Posterior cingulate gyrus (tissue), 11 donors: ENCODE measurements at places on chromosomes 7 and 10.

- DNase-seq = no peak
Measured at GRCh38 chr10:89954787-89955566, 253.6 kb downstream of the KIF20B start.

DNA sequence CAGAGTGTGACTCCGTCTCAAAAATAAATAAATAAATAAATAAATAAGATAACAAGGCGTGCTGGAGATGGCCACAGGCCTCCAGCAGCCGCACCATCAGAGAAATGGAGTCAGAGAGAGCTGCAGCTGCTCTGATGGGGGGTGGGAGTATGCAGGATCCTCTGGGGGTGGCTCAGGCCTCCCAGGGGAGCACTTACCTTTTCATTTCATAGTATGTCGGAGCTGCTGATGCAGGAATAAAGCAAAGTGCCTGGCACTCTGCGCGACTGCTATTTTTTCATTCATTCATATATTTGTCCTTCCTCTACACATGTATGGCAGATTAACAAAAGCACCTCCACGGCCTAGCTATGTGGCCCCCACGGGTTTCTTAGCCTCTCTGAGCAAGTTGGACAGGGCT is 175.9 kb downstream of the CUX1 start:
- DNase-seq = no peak

DNA sequence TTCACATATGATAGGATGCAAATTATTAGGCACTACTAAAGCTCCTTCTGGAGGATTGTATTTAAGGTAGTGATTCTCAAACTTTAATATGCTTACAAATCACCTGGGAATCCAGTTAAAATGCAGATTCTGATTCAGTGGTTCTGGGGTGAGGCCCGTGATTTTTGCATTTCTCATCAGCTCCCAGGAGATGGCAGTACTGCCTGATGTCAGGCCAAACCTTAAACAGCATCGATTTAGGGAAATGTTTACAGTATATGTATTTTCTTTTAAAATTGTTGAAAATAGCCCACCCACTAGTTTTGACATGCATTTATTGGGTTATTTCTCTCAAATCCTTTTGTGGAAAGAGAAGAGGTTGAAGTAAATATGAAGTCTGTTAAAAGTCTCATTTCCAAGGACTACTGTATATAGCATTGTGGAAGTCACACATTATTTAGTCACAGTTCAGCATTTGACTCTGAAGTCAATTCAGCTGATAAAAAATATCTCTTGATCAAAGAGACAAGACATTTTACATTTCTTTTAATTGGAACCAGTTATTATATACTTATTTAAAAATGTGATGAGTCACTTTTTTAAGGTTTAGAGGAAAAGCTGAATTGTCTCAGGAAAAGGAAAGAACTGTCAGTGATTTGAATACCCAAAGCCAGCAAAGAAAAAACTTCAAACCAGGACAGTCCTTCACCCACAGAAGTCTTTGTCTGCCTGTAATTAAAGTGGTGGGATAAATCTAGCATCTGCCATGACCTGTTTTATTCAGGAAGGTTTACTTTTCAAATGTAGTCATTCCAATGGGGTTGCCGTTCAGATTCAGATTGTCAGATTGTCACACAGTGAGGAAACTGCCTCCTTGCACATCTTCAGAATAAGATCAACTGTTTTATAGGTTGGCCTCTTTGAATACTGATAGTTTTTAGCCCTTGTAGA is 21.1 kb upstream of the HBP1 start:
- DNase-seq = peak; percentile 64

DNA sequence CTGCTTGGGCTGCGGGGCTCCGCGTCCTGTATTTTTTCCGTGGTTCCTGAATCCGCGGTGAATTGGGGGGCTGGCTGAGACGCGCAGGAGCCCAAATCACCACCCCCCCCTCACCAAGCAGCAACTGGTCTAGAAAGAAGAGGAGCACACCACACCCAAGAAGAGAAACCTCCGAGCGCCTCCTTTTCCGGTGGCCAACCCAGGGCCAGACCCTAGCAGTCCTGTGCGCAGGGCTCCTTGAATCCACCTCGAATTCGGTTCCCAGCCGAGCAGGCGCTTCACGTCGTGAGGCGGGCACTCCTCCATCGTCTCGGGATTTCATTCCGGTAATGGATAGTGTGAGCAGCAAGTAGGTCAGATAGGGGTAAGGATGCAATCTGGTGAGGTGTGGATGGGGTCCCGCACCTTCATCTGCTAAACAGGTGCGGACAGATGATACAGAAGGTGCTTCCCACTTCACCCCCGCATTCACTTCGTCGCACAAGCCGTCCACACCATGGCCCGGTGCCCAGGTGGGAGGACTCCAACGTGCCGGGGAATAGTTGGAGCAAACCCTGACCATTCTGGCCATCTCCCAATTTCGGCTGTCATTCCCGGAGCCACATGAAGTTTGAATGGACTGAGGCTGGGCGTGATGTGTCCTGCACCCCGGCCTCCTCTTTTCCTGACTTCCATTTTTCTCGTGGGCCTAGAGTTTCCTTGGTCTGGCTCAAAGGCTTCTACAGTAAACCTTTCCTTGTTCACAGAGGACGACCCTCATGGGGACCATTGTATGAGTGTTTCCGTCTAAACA is 19.8 kb upstream of the ZNF273 start:
- no peak for DNase-seq

DNA sequence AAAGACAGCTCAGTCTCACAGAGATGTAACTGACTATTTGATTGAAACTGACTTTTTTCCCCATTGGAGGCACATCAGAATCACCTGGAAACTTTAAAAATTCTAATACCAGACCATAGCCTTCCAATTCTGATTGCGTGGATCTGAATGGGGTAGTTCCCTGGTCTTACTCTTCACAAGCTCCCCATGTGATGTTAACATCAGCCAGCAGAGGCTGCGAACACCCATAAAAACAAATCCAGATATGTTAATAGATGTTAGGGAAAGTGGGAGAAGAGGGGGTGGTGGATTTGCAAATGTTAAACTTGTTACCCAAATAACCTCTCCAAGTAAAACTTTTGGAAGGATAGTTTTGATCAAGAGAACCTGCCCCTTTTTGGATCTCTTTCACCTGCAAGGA is 1133.4 kb downstream of the CNTNAP2 start:
- DNase-seq = no peak

DNA sequence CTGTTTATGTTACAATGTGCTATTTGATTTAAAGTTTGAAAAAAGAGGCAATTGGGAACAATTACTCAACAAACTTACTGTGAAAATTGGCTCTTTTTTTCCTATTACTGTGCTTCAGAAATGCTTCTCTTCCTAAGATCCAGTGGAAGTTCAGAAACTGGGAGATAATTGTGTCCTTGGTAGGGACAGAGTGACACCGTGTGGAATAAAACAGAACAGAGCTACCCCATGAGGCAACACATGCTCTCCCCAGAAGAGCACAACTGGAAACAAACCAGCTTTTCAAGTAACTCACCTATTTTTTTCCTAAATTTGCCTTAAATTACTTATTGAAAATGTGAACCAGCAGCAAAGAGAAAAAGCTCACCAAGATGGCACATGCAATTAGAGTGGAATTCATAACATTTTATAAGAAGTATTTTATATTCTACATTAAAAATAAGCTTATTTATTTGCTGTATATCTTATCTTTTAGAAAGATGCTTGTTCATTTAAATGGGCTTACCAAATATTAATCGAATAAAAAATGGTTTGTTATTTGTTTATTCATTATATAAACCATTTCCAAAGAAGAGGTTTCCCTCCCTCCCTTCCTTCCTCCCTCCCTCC is 346.1 kb upstream of the ANKRD30A start:
- no peak for DNase-seq

- no peak for DNase-seq
Measured at GRCh38 chr7:134367956-134368749, 51.4 kb upstream of the SLC35B4 start.

GRCh38 chr10:69486922-69487730 is 35.9 kb downstream of the TSPAN15 start:
- DNase-seq = no peak

- no peak for DNase-seq
Measured at GRCh38 chr10:52541006-52541473, 227.0 kb downstream of the DKK1 start.

- no peak for DNase-seq
Measured at GRCh38 chr7:47273088-47273487, 308.8 kb downstream of the TNS3 start.

GRCh38 chr10:132979491-132980425 is 37.4 kb upstream of the CFAP46 start:
- DNase-seq = peak; percentile 39

DNA sequence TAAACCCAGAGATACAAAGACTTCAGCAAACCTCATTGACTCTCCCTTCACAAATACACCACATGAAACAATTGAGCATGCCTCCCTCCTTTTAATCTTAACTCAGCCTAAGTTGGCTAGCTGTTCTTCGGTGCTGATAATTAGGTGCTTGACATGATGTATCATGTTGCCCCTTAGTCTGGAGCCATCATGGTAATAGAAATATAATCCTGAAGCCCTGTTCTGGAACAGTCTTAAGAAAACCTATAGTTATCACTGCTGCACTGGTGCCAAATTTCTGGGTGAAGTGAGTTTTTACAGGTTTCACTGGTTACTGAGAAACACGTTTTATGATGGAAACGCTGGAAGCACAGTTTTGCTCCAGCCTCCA is 306.1 kb downstream of the LRMDA start:
- DNase-seq = no peak

- no peak for DNase-seq
Measured at GRCh38 chr10:28479425-28479865, 53.5 kb upstream of the WAC start.

DNA sequence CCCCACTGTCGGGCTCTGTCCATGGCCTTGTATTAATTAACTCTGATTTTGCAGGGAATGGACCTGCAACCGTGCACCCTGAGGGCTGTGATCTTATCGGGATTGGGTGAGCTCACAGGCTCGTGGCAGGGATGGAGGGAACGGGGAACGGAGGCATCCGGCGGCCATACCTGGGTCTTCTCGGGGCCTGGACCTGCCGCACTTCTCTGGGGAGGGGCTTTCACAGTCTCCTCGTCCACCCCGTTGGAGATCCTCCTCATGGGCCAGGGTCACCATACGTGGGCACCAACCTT is 57.5 kb upstream of the SHH start:
- no peak for DNase-seq

GRCh38 chr7:105849122-105849855 is 27.1 kb downstream of the ATXN7L1 start:
- no peak for DNase-seq

GRCh38 chr10:102782673-102783551 is 39.2 kb downstream of the WBP1L start:
- DNase-seq = no peak

GRCh38 chr10:132375116-132375794 is 21.7 kb upstream of the PWWP2B start:
- DNase-seq = peak; percentile 60

GRCh38 chr10:26770069-26770468 is 72.6 kb downstream of the PDSS1 start:
- DNase-seq = peak; percentile 48

DNA sequence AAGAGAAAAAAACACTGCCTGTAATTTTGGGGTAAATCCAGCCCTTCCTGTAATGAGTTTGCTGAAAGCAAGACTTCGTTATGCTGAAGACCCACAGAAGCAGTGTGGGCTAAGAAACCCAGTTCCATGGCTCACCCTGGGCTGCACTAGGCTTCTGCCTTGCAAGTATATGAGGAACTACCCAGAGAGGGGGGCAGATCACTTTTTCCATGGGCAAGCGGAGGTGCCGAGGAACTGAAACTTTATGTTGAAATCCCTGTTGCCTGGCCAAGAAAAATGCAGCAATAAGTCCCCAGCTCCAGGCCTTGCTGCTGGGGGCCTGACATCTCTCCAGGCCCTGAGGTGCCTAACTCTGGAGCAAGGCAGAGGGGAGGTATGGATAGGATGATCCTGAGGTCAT is 8.5 kb downstream of the RASSF4 start:
- DNase-seq = peak; percentile 17

- DNase-seq = no peak
Measured at GRCh38 chr10:131354380-131354779, 42.9 kb upstream of the TCERG1L start.

- no peak for DNase-seq
Measured at GRCh38 chr10:115525141-115525540, 432.0 kb downstream of the ATRNL1 start.

- DNase-seq = no peak
Measured at GRCh38 chr10:101832325-101832771, 11.3 kb downstream of the KCNIP2 start.

DNA sequence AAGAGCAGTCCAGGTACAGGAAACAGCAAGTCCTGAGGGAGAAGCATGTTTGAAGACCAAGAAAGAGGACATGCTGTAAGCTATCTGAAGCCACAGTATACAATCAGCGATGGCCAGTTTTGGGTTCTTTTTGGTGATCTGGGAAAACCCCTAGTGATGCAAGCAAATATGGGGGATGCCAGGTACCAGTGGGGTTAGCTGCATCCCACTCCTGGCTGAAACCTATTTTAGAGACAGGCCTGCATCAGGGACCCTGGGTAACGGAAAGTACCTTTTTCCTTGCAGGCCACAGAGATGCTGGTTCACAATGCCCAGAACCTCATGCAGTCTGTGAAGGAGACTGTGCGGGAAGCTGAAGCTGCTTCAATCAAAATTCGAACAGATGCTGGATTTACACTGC is 32.9 kb downstream of the AP3M1 start:
- DNase-seq = no peak

GRCh38 chr10:28850784-28851183 is 173.5 kb downstream of the BAMBI start:
- no peak for DNase-seq

- no peak for DNase-seq
Measured at GRCh38 chr7:130048906-130049305, 2.3 kb downstream of the ZC3HC1 start.

DNA sequence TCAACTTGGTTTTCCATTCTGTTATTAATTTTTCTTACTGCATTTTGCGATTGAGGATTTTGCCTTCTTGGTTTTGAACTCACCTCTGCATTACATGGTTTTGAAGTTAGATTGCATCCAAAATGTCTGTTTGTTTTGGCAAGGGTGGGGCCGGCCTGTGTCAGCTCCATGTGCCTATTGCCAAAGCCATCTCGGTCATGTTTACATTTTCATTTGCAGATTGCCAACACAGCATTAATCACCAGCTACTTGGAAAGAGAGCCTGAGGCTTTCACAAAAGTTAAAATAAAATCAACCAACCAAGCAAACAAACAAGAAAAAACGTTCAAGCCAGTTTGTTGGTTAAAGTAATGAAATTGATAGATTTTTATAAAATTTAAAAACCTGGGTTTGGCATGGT is 695.8 kb downstream of the TYW1 start:
- DNase-seq = no peak

- DNase-seq = peak; percentile 80
Measured at GRCh38 chr10:80460399-80461207, 6.5 kb downstream of the TSPAN14 start.

GRCh38 chr10:117427356-117427755 is 52.1 kb upstream of the PDZD8 start:
- no peak for DNase-seq

DNA sequence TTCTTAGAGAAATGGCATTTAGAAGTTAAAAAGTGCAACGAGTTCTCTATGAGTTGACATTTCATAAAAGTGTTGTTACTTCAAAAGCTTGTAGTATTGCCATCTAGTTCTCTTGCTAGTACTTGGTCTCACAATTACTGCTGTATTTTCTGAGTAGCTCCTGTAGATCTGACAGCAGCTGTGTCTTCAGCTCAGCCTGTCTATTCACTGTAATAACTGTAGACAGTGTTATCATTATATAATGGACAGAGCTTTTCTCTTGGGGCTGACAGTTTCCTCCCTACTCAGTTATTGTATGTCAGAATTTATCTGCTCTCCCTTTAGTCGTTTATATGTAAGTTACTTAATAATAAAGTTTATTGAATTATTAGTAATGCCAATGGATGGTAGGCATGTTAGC is 388.7 kb upstream of the VSTM2A start:
- no peak for DNase-seq
